ENCODE measurements at places on chromosomes 4 and X.

- H3K27ac ChIP-seq: no peak overlapping the region
- no peaks in the 10 kb centered on the region for H3K36me3 ChIP-seq
- no peak overlapping the region for H3K4me3 ChIP-seq
These were observed 493.0 kb upstream of the FAM241A start for GRCh38 chr4:111652236-111652635.

DNA sequence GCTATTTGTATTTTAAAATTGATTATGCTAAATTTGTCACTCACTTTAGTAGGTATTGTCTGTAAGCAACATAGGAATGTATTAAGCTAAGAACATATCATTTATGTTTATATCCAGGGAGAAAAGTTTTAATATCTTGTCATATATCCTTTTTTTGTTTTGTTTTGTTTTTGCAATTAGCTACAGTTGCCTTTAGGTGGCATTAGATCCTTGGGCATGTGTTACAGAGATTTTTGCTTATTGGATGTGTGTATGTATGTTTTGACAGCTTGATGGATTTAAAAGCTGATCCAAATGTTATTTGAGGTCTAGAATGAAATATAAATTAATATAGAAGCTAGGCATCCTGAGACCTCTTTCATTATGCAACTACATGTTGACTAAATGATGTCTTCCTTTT, 36.1 kb upstream of the OTUD4 start:
- H3K36me3 ChIP-seq: no peaks in the 10 kb centered on the region
- H3K4me3 ChIP-seq: no peak overlapping the region
- no peaks in the 10 kb centered on the region for H3K4me1 ChIP-seq
- no peaks in the 10 kb centered on the region for H3K27me3 ChIP-seq
- no peak overlapping the region for H3K27ac ChIP-seq

- no peak for DNase-seq
- no peaks in the 10 kb centered on the region for H3K4me1 ChIP-seq
- no peak overlapping the region for H3K27ac ChIP-seq
- H3K27me3 ChIP-seq: peaks cover 24% of the 10 kb centered on the region
- no peak overlapping the region for H3K4me3 ChIP-seq
These were observed 186.0 kb downstream of the MGST2 start for GRCh38 chr4:139851639-139852038.

- no peaks in the 10 kb centered on the region for H3K4me1 ChIP-seq
- H3K27ac ChIP-seq: no peak overlapping the region
- peaks cover 6% of the 10 kb centered on the region for H3K27me3 ChIP-seq
- H3K36me3 ChIP-seq: no peaks in the 10 kb centered on the region
- no peak for DNase-seq
- H3K4me3 ChIP-seq: no peak overlapping the region
These were observed 145.2 kb upstream of the SFRP2 start for GRCh38 chr4:153933915-153934687.

- DNase-seq: no peak
- H3K4me3 ChIP-seq: no peak overlapping the region
- H3K36me3 ChIP-seq: no peaks in the 10 kb centered on the region
- H3K27me3 ChIP-seq: no peaks in the 10 kb centered on the region
These were observed 64.8 kb downstream of the MAOB start for GRCh38 chrX:43817444-43817843.

- H3K4me3 ChIP-seq: no peak overlapping the region
- DNase-seq: no peak
- peaks cover 30% of the 10 kb centered on the region for H3K27me3 ChIP-seq
- H3K27ac ChIP-seq: no peak overlapping the region
- no peaks in the 10 kb centered on the region for H3K4me1 ChIP-seq
- H3K36me3 ChIP-seq: no peaks in the 10 kb centered on the region
These were observed 54.4 kb downstream of the KIT start for GRCh38 chr4:54712206-54712605.

DNA sequence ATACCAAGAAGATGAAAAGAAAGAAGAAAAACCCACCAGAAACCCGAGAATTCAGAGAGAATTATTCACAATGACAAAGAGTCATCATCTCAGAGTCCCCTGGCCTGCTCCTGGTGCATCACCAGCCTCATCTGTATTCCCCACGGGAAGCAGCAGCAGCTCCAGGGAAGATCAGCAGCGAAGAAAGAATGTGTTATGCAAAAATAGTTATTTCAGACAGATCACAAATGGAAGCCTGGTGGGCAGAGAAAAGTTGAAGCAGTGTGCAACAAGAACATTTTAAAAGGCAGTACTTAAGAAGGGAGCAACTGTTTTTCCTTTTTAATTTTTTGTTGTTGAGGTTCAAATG, 189.2 kb downstream of the PPP3CA start:
- peak overlapping the region; percentile 98 for H3K27ac ChIP-seq
- no peaks in the 10 kb centered on the region for H3K36me3 ChIP-seq
- H3K27me3 ChIP-seq: no peaks in the 10 kb centered on the region
- DNase-seq: no peak
- no peak overlapping the region for H3K4me3 ChIP-seq

DNA sequence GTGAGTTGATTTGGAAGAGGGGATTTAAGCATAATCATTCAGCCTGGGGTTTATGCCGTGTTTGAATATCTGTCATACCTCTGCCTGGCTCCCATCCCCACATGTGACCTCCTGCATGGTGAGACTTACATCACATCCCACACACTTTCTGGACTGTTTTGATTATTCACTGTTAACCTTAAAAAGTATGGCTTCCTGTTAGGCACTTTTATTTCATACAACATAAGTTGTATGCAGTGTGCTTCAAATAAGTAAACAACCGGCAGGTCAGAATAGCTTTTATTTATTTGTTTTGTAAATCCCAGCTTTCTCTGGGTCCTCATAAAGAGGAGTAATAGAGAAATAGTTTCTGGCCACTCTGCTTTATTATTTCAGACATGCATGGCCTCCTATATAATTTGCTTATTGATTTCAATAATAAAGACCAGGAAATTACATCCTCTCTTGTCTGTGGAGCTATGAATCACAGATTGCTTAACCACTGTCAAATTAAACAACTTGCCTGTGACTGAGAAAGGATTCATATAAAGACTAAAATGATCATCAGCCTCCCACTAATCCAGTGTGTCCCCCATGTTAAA, 376.8 kb upstream of the ZFP42 start:
- H3K36me3 ChIP-seq: no peaks in the 10 kb centered on the region
- H3K4me1 ChIP-seq: no peaks in the 10 kb centered on the region
- no peak for DNase-seq
- H3K27ac ChIP-seq: no peak overlapping the region
- no peaks in the 10 kb centered on the region for H3K27me3 ChIP-seq
- H3K4me3 ChIP-seq: no peak overlapping the region

DNA sequence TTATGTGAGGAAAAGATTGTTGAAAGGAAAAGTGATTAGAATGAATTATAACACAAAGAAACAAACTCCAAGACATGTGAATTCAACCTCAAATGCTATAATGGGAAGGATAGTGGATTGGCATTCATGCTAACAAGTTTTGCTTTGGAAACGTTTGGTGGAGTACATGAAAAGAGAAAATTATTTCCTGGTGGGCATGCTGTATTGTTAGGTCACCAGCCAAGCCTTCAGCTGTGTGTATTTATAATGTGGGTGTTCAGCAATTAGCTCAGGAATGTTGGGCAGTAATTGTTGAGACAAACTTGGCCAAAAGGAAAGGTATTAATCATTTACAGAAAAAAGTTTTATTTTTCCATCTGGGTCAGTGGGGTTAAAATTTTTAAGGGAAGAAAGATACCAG, 198.9 kb upstream of the ARSJ start:
- no peak overlapping the region for H3K27ac ChIP-seq
- H3K4me3 ChIP-seq: no peak overlapping the region
- no peaks in the 10 kb centered on the region for H3K36me3 ChIP-seq
- DNase-seq: no peak

Measured in HCT116 (cell line).